ENCODE measurements at places on chromosomes 6 and 20.

GRCh38 chr20:1802385-1803060, 92.7 kb upstream of the SIRPA start:
- DNase-seq = no peak
- peak overlapping the region; percentile 56 for H3K4me3 ChIP-seq
- no peaks in the 10 kb centered on the region for H3K27me3 ChIP-seq
- peaks cover 3% of the 10 kb centered on the region for H3K4me1 ChIP-seq
- H3K36me3 ChIP-seq = no peaks in the 10 kb centered on the region

GRCh38 chr20:22814471-22815205, 220.5 kb upstream of the SSTR4 start:
- no peak overlapping the region for H3K27ac ChIP-seq
- no peak for DNase-seq
- H3K36me3 ChIP-seq = no peaks in the 10 kb centered on the region
- H3K4me3 ChIP-seq = no peak overlapping the region

DNA sequence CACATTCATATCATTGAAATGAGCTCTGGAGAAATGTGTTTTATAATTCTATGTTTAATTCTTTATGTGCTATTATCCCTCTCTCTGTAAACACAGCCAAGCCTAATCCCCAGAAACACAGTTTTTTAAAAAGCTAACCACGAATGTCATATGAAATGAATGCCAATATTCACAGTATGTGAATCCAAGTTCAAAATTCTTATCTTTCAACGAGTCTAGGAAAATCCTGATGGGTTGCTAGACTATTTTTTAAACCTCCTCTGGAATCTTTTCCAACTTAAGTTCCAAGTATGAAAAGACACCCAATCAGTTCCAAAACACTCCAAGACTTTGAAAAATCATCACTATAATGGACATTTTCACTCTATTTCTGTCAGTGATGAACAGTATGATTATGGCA, 689.3 kb downstream of the HACE1 start:
- H3K27ac ChIP-seq = no peak overlapping the region

DNA sequence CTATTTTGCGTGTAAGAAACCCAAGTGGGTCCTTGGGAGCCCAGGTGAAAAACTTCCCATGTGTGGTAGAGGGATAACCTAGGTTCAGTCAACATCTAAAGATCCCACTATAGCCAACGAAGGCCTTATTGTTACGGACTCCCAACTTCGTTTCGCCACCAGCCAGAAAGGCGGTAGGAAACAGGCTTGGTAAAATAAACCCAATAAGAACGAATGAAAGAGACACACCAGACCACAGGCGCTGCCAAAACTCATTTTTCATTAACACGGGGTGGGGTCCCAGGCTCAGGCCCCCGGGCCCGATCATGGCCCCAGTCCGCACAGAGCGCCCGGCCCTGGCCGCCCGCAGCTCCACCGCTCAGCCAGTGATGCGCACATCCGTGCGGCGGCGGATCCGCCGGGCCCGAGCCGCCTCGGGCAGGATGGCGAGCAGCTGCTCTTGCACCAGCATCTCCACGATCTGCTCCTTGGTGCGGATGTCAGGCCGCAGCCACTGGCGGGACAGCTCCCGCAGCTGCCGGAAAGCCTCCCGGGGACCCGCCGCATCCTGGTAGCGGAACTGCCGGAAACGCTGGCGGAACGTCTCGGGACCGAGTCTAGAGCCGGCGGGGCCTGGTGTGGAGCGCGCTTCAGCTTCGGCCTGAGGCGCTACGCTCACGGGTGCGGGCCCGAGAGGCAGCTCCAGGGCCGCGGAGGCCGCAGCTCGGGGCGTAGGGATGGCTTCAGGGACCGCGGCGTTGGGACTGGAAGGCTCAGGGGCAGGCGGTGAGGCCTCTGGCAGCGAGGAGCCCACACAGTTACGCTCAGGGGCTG, 709 bp downstream of the SCAND1 start:
- H3K4me3 ChIP-seq = peak overlapping the region; percentile 96
- no peaks in the 10 kb centered on the region for H3K27me3 ChIP-seq
- DNase-seq = peak; percentile 88
- H3K36me3 ChIP-seq = no peaks in the 10 kb centered on the region
- peaks cover 19% of the 10 kb centered on the region for H3K4me1 ChIP-seq

- H3K4me1 ChIP-seq = no peaks in the 10 kb centered on the region
- H3K4me3 ChIP-seq = no peak overlapping the region
- no peaks in the 10 kb centered on the region for H3K36me3 ChIP-seq
- no peak for DNase-seq
- H3K27ac ChIP-seq = no peak overlapping the region
Observed at GRCh38 chr20:32972181-32973076, 31.8 kb downstream of the SUN5 start.

GRCh38 chr6:109172101-109172746, 76.9 kb downstream of the CEP57L1 start:
- DNase-seq = no peak
- H3K36me3 ChIP-seq = no peaks in the 10 kb centered on the region
- no peaks in the 10 kb centered on the region for H3K27me3 ChIP-seq
- H3K27ac ChIP-seq = no peak overlapping the region

DNA sequence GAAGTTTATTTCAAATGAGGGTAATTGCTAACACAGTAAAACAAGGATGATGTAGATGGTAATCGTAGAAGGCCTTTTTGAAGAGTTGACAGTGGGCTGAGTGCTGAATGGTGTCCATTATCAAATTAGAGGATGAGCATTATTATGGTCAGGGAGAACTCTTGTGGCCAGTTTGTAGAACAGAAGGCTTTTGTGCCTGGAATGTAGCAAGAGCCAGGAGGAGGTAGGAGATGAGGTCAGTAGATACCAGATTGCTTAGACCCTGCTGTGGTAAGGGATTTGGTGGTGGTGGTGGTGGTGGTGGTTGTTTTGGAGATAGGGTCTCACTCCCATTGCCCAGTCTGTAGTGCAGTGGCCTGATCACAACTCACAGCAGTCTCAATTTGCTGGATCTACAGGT, 6.2 kb downstream of the CSE1L start:
- H3K27me3 ChIP-seq = no peaks in the 10 kb centered on the region
- DNase-seq = no peak
- H3K36me3 ChIP-seq = no peaks in the 10 kb centered on the region
- H3K4me3 ChIP-seq = no peak overlapping the region

DNA sequence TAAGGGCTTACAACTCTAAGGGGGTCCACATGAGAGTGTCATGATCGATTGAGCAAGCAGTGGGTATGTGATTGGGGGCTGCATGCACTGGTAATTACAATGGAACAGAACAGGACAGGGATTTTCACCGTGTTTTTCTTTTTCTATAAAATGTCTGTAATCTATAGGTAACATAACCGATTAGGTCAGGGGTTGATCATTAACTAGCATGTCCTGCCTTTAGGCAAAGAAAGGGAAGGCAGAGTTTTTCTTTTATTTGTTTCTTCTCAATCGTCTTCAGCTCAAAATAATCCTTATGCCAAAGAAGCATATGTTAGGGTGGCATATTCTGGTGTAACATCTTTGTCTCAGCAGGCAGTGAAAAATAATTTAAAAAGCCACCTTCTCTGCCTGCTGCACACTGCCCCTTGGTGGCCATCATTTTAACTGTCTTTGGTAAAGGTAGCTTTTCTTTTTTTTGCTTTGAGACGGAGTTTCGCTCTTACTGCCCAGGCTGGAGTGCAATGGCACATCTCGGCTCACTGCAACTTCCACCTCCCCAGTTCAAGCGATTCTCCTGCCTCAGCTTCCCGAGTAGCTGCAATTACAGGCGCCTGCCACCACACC, 9.7 kb upstream of the CEP43 start:
- H3K27ac ChIP-seq = no peak overlapping the region
- DNase-seq = no peak
- no peaks in the 10 kb centered on the region for H3K36me3 ChIP-seq
- no peak overlapping the region for H3K4me3 ChIP-seq
- no peaks in the 10 kb centered on the region for H3K4me1 ChIP-seq

GRCh38 chr20:2227861-2228260, 67.9 kb upstream of the TGM3 start:
- H3K4me1 ChIP-seq = no peaks in the 10 kb centered on the region
- DNase-seq = no peak
- H3K36me3 ChIP-seq = no peaks in the 10 kb centered on the region
- no peak overlapping the region for H3K4me3 ChIP-seq

DNA sequence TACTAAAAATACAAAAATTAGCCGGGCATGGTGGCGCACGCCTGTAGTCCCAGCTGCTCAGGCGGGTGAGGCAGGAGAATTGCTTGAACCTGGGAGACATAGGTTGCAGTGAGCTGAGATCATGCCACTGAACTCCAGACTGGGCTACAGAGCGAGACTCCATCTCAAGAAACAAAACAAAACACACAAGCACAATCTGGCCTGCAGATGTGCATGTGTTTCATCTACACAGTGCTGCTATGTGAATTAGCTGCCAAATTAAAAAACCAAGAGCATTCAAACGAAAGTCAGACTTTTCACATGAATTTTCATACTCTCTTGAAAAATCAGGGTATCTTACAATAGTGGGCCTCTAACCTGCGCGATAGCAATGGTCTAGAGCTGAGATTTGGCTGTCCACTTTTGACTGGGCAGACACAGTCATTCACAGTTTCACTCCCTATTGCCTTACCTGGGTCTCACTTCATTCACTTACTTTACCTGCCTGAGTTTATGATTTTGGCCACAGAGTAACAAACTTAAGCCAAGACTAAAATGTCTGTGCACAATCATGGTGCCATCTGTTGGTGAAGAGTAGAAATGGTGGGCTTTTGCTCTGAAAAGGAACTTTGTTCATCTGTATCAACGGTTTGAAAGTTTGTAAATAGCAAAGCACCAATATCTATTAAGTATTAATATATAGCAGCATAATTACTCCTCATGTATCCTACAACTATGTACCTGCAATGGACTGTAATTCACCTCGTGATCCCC, 138.5 kb upstream of the UST start:
- no peaks in the 10 kb centered on the region for H3K36me3 ChIP-seq
- no peak for DNase-seq
- H3K4me3 ChIP-seq = no peak overlapping the region

DNA sequence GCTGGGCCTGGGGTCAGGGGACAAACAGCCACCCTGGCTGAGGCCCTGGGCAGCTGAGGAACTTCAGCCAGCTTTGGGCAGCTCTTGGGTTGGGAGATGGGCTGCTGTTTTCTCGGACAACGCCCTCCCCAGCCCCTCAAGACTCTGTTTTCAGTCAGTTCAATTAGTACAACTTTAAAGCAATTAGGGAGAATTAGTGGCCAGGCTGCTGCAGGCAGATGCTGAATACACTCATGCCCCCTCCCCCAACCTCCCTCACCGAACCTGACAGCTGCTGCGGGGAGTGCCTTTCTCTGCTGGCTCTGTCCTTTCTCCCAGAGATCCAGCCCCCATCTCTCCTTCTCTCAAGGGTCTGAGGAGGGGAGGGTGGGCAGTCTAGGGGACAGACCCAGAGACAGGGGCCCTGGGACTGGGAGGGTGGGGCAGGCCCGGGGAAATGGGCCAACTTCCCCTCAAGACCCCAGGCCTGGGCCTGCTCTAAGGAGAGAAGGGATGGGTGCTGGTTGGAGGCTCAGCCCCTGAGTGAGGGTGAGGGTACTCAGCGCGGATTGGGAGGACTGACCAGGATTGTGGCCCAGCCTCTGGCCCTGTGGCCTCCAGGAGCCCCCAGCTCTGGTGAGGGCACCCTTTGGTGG, 17.8 kb upstream of the MYT1 start:
- H3K27me3 ChIP-seq = no peaks in the 10 kb centered on the region
- H3K36me3 ChIP-seq = no peaks in the 10 kb centered on the region
- no peak for DNase-seq

DNA sequence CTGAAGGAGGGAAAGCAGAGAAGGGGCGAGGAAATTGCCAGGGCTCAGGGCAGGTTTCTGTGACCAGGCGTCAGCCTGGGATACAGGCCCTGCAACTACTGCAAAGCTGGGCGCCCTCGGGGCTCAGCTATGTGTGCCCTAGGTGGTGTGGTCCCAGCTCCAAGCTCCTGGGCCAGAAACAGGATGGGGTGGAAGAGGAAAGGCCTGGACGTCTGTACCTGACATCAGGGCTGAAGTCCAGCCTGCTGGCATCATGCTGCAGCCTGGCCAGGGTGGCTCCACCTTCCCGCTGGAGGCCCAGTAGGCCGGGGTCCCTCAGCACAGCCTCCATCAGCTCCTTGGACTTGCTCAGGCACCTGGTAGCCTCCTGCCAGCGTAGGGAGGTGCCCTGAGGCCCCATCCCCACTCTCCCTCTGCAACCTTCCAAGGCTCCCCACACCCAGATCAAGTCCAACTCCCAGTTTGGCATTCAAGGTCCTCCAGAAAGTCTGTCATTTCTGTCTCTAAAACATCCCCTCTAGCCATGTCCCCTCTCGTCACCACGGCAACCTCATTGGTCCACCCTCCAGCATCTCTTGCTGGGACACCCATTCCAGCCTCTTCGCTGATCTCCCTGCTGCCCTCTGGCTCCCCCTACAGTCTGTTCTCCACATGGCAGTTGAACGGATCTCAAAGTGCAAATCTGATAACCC, 38.2 kb downstream of the KIAA1755 start:
- no peak overlapping the region for H3K27ac ChIP-seq
- DNase-seq = peak; percentile 64
- H3K36me3 ChIP-seq = no peaks in the 10 kb centered on the region
- no peak overlapping the region for H3K4me3 ChIP-seq

DNA sequence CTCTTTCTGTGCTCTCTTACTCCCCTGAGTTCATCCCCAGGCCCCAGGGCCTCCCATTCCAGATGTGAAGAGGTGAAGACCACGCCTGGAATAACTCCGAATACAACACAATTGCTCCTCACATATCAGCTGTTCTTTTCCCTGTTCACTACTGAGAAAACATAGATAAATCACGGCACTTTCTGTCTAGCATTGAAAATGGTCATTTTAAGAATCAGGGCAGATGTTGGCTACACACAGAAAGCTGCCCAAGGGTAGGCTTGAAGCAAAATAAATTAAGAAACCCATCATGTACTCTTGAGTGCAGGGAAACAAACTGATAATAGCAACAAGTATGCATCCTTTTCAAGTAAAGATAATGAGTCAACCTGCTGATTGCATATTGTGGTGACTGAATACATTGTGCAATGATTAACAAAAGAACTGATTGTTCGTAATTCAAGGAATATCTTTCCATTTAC, 382.5 kb downstream of the PRKN start:
- no peak for DNase-seq
- no peaks in the 10 kb centered on the region for H3K27me3 ChIP-seq
- no peaks in the 10 kb centered on the region for H3K36me3 ChIP-seq

DNA sequence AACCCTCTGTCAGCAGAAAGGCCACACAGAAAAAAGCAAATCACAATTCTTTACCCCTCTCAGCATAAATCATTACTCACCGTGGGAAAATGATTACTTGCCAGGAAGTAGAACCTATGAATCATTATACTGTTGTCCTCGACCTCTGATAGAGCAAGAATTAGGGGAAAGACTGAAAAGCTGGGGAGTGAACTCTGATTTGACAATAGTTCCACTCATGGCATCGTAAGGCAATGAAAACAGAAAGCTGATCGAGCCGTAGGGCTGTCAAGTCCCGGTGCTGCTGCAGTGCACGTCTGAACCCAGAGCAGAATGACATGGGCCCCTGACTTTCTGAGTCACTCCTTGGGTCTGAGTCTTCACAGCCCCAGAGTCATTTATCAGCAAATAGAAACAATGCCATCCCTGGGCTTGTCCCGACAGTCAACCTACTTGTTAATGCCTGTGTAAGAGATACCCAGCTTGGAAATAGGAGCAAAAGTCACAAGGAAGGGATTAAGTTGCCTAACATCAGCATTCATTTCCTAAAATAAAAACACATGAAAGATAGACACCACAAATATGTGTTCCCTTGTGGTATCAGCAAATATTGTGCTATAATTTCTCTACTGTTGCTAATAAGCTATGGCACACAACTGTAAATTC, 224.8 kb upstream of the MARCKS start:
- H3K27ac ChIP-seq = peak overlapping the region; percentile 67
- no peak overlapping the region for H3K4me3 ChIP-seq
- peak; percentile 35 for DNase-seq
- H3K36me3 ChIP-seq = no peaks in the 10 kb centered on the region
- no peaks in the 10 kb centered on the region for H3K27me3 ChIP-seq
- peaks cover 34% of the 10 kb centered on the region for H3K4me1 ChIP-seq
